ENCODE measurements at places on chromosomes 3 and 15. TPM values are rescaled to one million over a fixed set of nuclear protein-coding genes. Genes with fewer than 3 reads are reported as not detected.
A peak's percentile ranks its signal among the peaks of the same experiment; 100 is the strongest.

Gene KBTBD13
- total RNA-seq, result 0.37 TPM

Gene C3orf70
- 38.5 TPM for total RNA-seq

GRCh38 chr3:149266736-149267135, 45.1 kb upstream of the CP start:
- DNase-seq, result no peak

- no peak for DNase-seq
Observed at GRCh38 chr3:171356251-171356650, 104.0 kb downstream of the TNIK start.

GRCh38 chr3:48575366-48575765, 11.8 kb upstream of the UCN2 start:
- no peak for DNase-seq

DNA sequence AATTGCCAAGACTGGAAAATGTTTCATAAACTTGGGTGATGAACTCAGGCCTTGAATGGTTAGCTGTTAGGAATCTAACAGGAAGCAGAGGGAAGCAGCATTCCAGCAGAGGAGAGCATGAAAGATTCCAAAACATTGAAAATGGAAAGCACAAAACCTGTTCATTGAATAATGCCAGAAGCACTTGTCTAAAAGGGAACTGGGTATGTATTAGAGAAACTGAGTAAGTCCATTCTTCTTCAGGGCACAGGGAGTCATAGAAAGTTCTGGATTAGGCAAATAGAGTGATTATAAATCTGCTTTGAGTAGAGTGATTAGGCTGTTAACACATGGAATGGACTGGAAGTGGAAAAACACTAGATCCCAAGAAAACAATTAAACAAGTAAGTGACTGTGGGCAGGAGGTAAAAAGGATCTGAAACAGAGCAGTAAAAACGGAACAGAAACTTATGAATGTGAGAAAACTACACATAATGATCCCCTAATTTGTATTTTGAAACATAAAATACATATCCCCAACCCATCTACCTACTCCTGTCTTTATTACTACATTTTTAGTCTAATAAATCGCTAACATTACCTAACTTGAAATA, 343.4 kb downstream of the TBC1D5 start:
- no peak for DNase-seq

DNA sequence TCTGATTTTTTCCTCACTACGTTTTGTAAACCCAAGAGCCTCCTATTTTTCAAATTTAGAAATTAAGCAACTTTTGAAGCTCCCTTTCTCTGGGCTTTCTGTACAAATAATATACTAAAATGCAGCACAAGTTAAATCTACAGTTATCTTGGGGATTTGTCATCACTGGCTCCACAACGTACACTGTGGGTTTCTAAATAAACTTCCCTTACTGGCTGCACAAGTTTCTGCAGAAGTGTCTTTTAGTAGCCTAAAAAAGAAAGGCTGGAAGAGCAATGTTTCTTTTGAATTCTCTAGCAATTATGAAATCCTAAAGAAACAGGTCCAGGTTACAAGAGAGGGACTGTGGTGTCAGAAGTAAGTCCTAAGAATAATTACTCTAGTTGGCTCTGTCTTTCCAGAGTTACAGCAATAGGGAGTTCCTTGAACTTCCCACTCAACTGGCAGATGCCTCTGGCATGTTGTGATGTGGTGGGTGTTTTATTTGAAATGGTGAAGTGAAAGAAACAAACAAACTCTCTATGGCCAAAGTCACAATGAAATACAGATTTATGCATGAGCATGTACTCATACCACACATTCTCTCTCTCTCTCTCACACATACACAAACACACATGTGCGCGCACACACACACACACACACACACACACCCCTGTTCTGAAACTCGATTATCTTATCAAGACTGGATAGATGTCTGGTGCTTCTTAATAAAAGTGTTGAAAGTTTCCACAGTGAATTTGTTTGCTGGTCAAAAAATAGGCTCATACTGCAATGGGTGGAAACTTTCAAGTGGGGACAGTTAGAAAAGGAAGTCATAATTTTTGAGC, 198.2 kb downstream of the SSR3 start:
- no peak for DNase-seq

DNA sequence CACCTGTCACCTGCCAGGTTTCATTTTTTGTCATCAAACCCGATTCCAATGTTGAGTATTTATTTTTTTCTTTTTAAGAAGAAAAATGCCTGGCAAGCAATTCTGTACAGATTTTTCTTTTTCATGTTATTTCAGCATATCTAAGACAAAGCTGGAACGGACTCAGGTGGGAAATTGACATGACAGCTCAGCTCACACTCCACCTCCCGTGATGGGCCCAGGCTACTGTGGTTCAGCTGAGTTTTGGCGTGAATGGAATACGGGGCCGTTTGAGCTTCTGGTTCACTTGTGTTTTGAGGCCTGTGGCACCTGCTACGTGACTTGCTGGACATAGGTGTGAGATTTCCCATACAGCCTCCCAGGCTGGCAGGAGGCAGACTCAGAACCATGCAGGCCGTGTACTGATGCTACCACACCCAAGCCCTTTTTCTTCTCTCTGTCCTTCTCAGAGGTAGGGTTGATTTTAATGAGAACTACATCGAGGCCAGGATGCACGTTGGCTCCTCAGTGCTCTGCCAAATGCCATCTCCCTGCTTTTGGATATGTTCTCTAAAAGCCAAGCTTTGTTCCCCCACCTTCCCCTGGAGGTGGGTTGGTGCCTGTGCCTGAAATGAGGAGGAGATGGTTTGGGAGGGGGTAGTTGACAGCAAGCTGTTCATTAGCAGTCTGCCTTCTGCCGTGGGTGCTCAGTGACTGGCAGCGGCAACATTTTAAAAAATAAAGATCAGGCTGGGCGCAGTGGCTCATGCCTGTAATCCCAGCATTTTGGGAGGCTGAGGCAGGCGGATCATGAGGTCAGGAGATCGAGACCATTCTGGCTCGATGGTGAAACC, 48.7 kb downstream of the TRAK1 start:
- no peak for DNase-seq

DNA sequence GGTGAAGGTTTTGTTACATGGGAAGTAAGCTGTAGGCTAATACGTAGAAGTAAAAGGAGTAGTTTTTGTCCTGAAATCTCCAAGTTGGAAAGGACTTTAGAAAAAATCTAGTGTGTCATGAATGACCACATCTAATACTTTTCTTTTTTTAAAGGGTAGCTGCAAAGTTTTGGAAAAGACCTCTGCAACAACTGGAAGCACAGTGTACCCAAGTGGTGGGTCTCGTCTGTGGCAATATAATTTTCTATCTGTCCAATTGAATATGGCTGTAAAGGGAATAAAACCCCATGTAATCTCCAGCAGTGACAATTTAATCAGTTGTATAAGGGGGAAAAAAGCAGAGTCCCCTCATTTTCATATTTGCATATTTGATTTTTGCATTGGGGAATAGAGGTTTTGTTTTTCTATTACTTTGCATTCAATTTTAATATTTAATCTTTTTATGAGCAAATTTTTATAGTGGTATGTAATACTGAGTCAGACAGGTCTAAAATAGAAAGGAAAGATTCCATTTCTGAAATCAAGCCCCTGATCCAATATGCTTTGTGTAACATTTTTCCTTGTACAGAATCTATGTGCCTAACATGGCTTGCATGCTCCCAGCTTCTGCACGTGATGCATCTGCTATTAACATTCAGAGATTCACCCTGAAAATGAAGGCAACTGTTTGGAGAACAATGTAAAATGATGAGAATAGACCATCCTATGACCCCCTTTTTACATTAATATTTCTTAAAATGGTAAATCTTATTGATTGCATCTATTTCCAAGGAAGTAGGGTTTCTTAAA, 531.4 kb downstream of the ZIC1 start:
- no peak for DNase-seq

DNA sequence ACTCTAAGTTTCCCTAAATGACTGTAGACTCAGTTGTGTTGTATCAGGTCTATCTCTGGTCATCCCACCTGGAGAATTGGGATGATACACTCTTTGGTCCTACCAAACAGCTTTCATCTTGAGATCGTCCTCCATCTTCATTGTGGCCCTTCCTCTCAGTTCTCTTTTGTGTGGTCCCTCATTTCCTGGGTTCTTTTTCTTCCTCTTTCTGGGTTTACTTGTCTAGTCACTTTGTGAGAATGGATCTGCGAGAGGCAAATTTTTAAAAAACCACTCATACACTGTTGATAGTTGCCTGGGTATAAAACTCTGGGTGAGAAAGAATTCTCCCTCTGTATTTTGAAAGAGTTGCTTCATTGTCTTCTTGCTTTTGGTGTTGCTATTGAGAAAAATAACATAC, 6.0 kb upstream of the AMOTL2 start:
- no peak for DNase-seq

- no peak for DNase-seq
Observed at GRCh38 chr3:14463330-14464140, 61.1 kb downstream of the SLC6A6 start.

GRCh38 chr15:60697750-60698149, 218.8 kb upstream of the ICE2 start:
- DNase-seq, result no peak

GRCh38 chr3:180808823-180809575, 103.5 kb upstream of the FXR1 start:
- DNase-seq, result no peak

DNA sequence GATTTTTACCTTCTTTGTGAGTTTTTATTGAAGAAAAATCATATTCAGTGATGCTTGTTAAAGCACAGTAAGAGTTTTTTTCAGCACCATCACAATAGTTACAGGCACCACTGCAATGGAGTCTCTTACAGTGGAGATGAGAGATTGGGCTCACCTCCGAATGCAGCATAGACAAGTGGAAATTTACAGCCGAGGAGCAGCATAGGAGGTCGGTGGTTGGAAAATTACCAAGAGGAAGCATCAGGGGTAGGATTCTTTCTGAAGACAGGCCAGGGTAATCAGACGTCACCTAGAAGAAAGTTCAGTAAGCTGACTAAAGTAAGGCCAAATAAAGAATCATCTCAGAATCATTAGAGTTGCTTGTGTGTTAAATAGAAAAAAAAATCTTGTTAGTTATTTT, 491.6 kb downstream of the RBMS3 start:
- DNase-seq, result no peak

- no peak for DNase-seq
Observed at GRCh38 chr3:172617976-172618375, 92.9 kb downstream of the NCEH1 start.

- DNase-seq, result no peak
Observed at GRCh38 chr3:55910543-55910942, 423.4 kb upstream of the WNT5A start.

GRCh38 chr3:146715170-146715569, 110.0 kb upstream of the PLSCR5 start:
- DNase-seq, result no peak

- no peak for DNase-seq
Observed at GRCh38 chr3:136787349-136787748, 31.6 kb upstream of the SLC35G2 start.

DNA sequence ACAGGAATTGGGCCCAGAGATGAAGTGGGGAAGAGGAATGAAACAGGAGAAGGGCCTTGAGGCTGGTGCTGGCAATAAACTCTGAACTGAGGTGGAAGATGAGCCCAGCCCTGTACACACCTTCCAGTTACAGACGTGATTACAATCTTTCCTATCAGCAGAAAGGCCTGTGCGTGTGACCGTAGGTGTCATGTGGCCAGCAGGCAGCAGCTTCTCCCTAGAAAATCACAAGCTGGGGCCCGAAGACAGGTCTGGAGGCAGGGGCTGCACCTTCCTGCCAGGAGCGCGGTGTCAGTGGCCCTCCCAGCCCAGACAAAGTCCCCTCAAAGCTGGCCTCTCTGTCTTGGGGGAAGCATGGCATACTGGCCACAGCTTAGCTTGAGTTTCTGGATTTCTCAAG, 16.7 kb upstream of the PIGZ start:
- DNase-seq, result peak; percentile 29

DNA sequence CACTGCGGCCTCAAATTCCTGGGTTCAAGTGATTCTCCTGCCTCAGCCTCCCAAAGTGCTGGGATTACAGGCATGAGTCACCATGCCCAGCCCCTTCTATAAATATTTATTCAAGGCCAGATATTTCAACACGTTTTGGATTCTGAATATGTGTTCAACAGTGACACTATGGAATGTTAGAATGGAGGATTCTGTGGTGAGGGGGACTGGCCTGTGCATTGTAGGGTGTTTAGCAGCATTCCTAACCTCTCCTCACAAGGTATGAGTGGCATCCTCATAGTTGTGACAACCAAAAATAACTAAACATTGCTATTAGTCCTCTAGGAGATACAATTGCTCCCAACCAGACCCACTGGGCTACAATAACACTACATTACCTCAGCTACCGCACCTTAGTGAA, 104.0 kb upstream of the ATP10A start:
- DNase-seq, result no peak

GRCh38 chr3:122985539-122985938, 42.0 kb downstream of the SEMA5B start:
- no peak for DNase-seq

- DNase-seq, result no peak
Observed at GRCh38 chr3:167162083-167162482, 218.0 kb downstream of the ZBBX start.
